ENCODE measurements at places on chromosomes 2 and 18. TPM values are rescaled to one million over a fixed set of nuclear protein-coding genes. Genes with fewer than 3 reads are reported as not detected.

DNA sequence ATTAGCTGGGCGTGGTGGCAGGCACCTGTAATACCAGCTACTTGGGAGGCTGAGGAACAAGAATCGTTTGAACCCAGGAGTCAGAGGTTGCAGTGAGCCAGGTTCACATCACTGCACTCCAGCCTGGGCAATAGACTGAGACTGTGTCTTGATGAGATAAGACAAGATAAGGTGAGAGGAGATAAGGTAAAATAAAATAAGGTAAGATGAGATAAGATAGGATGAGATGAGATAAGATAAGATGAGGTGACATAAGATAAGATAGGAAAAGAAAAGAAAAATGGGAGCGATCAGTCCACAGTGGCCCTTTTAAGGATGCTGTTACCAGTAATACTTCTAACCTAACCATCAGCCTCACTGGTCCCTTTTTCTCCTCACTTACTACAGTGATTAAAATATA, 134.3 kb upstream of the UNC80 start:
- no peak for DNase-seq

- DNase-seq = no peak
These were observed 15.8 kb downstream of the C18orf63 start for GRCh38 chr18:74331404-74331803.

Gene GALNT13
- total RNA-seq = 0.09 TPM

Gene CCDC85A
- total RNA-seq = 0.51 TPM

All from pancreas (tissue), 10 donors.